ENCODE measurements at places on chromosomes 12 and 14.
A peak's percentile ranks its signal among the peaks of the same experiment; 100 is the strongest.

- DNase-seq, result no peak
Observed at GRCh38 chr14:105247715-105248367, 492 bp upstream of the BTBD6 start.

GRCh38 chr12:26298785-26299621 is 103.6 kb downstream of the SSPN start:
- peak; percentile 51 for DNase-seq

- no peak for DNase-seq
Observed at GRCh38 chr12:124700810-124701592, 133.6 kb upstream of the NCOR2 start.

DNA sequence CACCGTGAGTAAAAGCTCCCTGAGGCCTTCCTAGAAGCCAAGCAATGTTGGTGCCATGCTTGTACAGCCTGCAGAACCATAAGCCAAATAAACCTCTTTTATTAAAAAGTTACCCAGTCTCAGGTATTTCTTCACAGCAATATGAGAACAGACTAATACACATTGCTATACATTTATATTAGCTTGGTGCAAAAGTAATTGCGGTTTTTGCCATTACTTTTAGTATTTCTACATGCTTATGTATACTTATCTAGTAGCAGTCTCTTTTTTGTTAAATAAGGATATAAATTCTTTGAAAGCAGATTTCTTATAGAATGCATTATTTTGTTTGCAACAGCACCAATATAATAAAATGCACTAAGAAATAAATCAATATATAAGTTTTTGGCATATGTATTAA is 619.6 kb downstream of the FSCB start:
- DNase-seq, result no peak

DNA sequence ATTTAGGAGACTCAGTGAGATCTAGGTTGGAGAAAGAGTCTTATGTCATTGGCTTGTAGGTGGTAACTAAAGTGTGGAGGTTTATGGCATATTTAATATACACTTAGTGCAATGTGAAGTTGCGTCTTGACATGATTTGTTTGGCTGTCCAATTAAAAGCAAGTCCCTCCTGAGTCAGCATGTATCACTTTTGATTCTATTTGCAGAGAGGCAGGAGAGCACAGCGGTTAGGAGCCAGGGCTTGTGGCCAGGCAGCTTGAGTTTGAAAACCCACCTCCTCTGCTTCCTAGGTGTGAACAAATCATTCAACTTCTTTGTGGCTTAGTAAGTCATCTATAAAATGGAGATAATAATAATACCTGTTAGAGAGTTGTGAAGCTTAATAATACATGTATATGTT is 68.5 kb upstream of the OTX2 start:
- DNase-seq, result no peak

DNA sequence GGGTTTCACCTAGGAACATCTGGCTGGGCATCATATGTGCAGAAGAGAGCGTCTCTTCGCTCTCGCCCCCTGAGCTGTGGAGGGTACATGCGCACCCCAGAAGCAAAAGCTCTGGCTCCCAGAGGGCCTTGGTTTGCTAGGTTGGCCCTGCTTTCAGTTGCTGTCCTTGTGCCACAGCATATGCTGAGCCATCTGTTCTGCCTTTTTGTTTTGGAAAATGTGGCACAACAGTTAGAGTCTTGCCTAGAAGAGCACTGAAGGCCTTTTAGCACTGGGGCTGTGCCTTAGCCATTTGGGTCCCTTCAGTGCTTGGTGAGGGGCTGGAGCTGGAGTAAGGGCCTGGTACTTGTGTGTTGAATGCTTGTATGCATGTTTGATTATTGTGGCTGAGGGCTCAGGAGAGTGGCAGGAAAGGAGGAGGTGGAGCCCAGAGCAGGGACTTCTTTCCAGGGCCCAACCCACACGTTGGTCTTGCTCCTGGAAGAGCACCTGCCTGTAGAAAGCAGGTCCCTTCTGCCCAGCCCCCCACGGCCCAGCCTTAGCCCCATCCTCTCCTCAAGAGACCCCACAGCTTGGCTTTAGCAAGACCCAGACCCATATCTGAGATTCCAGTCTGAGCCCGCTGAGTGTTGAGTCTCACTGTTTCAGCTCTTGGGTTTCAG is 113.7 kb downstream of the SLC25A47 start:
- no peak for DNase-seq

GRCh38 chr14:29858299-29858698 is 69.3 kb downstream of the PRKD1 start:
- peak; percentile 57 for DNase-seq

GRCh38 chr14:64438181-64438841 is 27.0 kb upstream of the AKAP5 start:
- DNase-seq, result no peak

DNA sequence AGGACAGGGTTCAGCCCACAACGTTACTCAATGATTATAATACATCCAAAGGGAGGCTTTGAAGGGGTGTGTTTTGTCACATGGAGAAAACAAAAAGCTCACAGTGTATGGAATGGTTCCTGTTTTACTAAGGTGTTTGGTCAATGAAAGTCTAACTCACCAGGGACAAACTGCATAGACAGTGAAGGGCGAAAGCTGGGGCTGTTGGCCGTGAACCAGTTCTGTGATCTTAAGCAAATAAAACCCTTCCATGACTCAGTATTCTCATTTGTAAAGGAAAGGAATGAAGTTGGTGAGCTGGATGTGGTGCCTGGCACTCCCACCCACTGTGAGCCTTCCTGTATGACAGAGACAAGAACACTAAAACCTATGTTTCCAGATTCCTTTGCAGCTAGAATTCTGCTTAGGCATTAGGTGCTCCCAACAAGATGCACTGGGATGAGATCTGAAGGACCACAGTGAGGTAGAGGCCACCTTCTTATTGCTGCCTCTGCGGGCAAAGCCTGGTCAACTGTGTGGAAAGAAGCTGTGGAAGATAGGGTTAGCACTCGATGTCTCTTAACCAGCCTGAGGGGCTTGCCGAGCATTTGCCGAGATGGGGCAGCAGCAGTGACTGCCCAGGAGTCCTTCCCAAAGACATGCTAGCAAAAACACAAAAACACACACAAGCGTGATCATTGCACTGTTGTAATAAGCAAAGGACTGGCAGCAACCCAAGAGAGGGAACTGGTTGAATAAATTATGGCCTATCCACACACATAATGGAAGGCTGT is 48.5 kb downstream of the VCPKMT start:
- no peak for DNase-seq

- no peak for DNase-seq
Observed at GRCh38 chr12:13192719-13193118, 3.8 kb upstream of the EMP1 start.

GRCh38 chr12:25401547-25402345 is 151.0 kb upstream of the KRAS start:
- no peak for DNase-seq

- no peak for DNase-seq
Observed at GRCh38 chr12:54273981-54274380, 5.9 kb downstream of the CBX5 start.

DNA sequence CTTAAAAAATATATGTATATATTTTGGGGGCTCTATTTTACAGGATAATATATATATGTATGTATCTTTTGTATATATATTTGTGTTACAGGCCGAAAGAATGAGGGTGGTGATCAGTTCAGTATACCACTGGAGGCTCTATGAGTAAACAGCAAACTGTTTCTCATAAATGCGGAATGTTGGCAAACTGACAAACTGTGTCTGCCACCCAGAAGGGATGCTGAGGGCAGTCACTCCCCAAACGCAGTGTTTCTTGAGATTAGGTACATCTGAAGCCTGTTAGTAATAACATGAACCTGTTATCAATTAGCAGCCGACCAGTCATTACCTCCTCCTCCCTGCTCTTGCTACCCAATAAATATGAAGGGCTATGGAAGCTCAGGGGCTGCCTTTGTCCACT is 20.8 kb downstream of the TNFAIP2 start:
- DNase-seq, result no peak

GRCh38 chr14:37969511-37969979 is 238.2 kb upstream of the SSTR1 start:
- DNase-seq, result no peak

- peak; percentile 38 for DNase-seq
Observed at GRCh38 chr12:54197431-54197909, 8.7 kb upstream of the SMUG1 start.

GRCh38 chr12:267581-268482 is 5.2 kb upstream of the SLC6A13 start:
- no peak for DNase-seq
